Glomerular endothelial cell (primary cell): ENCODE measurements at places on chromosomes 2 and 18.

GRCh38 chr2:144390424-144391020 lies 129.4 kb downstream of the ZEB2 start:
- no peak for DNase-seq

DNA sequence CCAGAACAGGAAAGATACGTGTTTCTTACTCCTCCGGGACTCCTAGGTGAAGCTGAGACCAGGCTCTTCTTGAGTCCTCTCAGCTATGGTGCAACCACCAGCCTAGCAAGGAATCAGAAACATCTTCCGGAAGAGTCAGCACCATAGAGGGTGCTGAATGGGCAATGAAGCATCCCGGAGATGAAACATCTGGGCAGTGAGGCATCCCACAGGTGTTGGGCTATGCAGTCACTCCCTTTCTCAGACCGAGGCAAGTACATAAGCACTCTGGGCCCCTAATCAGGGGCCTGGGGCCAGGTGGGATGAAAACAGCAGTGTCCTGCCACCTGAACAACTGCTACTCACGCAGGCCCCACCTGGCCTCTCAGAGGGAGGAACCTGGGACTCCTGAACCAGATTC lies 1.4 kb upstream of the CAPN10 start:
- no peak for DNase-seq

GRCh38 chr2:21361957-21362486 lies 238.3 kb downstream of the TDRD15 start:
- DNase-seq = no peak

- no peak for DNase-seq
These were observed 26.6 kb downstream of the ZFP36L2 start for GRCh38 chr2:43199492-43200488.

GRCh38 chr18:58091099-58091611 lies 47.1 kb downstream of the NEDD4L start:
- DNase-seq = no peak

- no peak for DNase-seq
These were observed 22.8 kb upstream of the SCN7A start for GRCh38 chr2:166516712-166517303.

DNA sequence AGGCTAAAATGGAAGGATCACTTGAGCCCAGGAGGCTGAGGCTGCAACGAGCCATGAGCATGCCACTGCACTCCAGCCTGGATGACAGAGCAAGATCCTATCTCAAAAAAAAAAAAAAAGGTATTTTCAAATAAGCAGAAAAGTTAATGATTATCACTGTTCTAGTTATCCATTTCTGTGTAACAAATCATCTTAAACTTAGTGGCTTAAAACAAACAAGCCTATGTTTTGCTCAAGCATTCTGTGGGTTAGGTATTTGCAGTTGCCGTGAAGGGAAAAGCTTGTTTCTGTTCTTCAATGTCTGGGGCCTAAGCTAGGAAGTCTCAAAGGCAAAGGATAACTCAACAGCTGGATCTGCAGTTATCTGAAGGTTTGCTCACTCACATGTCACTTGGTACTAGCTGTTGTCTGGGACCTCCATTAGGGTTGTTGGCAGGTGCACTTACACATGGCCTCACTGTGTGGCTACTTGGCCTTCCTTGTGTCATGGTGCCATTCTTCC lies 14.1 kb downstream of the MFF start:
- no peak for DNase-seq

GRCh38 chr2:111250448-111251030 lies 129.8 kb downstream of the BCL2L11 start:
- no peak for DNase-seq

DNA sequence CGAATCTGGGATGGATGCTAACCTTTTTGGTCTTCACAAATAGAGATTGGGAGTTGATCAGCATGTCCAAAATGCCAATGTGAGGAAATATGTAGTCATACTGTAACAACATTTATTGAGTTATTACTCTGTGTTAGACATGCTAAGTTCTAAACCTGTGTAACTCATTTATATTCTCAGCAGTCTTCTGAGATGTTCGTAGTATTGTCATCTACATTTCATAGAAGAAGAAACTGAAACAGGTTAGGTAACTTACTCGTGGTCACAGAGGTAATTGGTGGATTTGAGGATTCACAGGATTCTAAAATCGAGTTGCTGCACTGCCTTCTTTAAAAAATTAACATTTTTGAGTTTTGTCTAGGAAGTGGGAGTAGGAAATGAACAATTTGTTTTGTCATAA lies 162.1 kb downstream of the UBE2E3 start:
- DNase-seq = no peak

GRCh38 chr18:48137374-48138081 lies 207.1 kb upstream of the SMAD2 start:
- DNase-seq = no peak

DNA sequence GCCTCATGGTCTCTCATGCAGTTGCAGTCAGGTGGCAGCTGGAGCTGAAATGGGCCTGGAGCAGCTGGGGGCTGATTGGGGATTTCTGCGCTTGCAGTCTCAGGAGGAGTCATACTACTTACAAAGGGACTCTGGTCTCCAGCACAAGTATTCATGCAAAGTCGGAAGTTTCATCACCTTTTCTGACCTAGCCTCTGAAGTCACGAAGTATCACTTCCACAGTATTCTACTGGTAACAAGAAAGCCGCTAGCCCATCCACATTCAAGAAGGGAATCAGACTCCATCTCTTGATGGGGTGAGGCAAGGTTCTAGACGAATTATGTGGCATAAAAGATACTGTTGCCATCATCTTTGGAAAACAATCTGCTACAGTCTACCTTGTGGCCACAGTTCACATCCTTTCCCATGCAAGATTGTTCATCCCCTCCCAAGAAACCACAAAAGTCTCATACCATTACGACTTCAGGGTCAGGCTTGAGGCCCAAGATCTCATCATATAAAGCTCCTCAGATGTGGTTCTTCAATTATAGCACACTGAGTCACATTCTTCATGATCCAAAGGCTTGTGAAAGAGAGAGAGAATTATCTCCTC lies 95.3 kb downstream of the SMC6 start:
- no peak for DNase-seq

DNA sequence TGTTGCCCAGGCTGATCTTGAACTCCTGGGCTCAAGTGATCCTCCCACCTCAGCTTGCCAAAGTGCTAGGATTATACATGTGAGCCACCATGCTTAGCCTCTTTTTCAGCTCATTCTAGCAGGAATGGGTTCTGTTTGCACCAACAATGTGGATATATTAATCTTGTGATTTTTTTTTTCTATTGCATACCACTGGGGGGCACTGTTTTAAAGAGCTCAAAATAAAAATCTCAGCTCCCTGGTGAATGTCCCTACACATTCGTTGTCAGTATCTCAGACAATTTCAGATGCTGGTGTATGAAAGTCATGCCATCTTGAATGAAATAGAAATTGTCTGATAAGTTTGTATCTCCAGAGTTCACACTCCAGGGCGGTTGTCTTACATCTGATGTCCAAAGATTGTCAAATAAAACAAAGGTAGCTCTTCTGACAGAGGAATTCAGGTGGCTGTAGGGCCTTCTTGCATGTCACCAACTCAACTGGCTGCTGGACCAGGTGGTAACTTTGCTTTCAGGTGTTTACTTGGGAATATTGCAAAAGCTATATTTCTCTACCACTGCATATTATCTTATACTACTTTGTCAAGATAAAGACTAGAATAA lies 3.1 kb upstream of the MATN3 start:
- no peak for DNase-seq

GRCh38 chr2:111896024-111896423 lies 2.4 kb upstream of the MERTK start:
- no peak for DNase-seq

GRCh38 chr18:33576999-33577646 lies 896 bp upstream of the ASXL3 start:
- no peak for DNase-seq
